Activated T-cell treated with anti-CD3 and anti-CD28 coated beads for 24 hours (primary cell): ENCODE measurements at places on chromosomes 6 and 20.

- DNase-seq, result no peak
These were observed 23.2 kb upstream of the RIN2 start for GRCh38 chr20:19734811-19735210.

DNA sequence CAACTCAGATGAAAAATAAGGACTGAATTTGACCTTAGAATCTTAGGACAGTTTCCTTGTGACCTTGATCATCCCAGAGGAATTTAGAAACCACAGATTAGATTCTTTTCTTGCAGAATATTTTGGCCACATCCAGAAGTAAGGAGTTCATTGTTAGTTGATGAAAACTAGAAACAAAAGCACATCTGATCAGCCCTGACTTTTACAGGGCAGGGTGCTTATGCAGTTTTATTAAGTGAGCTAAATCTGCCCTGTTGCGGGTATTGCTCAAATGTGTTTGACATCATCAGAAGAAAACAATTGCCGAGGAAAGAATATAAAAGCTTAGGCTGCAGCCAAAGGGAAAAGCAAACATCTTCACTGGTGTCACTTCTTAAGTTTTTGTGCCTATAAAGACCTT is 100.8 kb downstream of the MTFR2 start:
- DNase-seq, result no peak

DNA sequence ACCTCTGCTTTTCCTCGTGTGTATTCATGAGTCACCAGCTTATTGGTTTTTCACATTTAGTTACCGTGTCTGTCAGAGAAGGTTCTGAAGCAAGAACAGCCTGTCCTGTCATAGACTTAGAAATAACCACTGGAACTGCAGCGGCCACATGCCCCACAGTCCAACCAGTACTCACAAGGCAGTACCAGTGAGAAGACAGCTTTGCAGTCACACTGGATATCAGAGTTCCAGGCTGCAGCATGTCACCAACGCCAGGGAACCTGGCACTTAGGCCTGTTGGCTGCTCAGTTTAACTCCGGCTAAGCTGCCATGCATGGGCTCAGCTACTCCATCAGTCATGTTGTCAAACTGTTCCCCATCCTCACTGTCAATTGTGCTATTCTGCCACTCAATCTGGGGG is 40.1 kb downstream of the ADNP start:
- no peak for DNase-seq

DNA sequence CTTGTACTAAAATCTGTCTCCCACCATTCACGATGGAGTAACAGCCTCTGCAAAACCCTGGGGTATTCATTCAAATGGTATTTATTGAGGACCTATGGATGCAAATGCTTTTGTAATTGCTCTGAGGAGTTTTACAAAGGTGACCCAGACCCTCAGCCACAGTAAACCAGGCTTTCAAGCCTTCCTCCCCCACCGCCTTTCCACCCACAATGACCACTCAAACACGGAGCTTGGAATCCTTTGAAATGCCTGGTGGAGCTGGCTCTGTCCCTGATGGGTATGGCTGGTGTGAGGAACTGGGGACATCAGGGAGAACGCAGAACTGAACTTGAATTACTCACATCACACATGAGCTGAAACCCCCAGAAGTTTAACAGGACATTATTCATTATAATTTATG is 246.4 kb downstream of the CDH26 start:
- no peak for DNase-seq

- peak; percentile 24 for DNase-seq
These were observed 514 bp downstream of the TCFL5 start for GRCh38 chr20:62860924-62861691.

- no peak for DNase-seq
These were observed 130.5 kb downstream of the MYB start for GRCh38 chr6:135311446-135312200.

- DNase-seq, result no peak
These were observed 15.8 kb downstream of the TSPYL4 start for GRCh38 chr6:116238083-116238482.

GRCh38 chr6:48412656-48413055 is 301.7 kb upstream of the PTCHD4 start:
- DNase-seq, result no peak

DNA sequence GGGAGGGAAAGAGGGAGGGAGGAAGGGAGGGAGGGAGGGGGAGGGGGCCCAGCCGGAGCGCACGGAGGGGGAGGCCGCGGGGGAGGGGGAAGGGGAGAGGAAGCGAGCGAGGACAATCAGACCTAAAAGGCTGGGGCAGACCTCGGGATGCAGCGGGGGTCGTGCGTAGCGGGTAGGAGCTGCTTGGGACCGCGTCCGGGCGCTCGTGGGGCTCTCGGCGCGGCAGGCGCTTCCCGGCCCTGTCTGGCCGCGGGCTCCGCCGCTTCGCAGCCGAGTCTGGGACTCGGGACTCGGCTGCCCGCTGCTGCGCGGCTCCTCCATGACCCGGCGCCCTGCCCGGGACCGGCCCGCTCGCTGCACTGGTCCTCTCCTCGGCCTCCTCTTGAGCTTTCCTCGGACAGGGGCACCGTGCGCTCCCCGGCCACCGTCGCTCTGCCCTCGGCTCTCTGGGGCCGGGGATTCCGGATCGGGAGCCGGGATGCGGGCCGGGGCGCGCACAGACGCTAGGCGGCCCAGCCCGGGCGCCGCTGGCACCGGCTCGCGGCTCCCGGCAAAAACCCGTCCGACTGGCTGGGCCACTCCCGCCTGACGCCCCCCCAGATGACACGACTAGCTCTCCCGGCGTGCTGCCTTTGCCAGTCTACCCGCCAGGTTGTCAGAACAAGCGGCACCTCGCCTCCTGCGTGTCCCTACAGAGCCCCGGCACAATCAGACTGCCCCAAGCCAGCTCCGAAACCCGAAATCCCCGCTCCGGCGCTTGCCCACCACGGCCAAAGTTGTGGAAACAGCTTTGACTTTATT is 2.2 kb downstream of the TFAP2A start:
- no peak for DNase-seq

GRCh38 chr20:2408111-2408510 is 27.4 kb downstream of the TGM6 start:
- no peak for DNase-seq

- no peak for DNase-seq
These were observed 143.4 kb downstream of the DHX35 start for GRCh38 chr20:39105551-39105950.

GRCh38 chr6:149239573-149240209 is 77.8 kb upstream of the TAB2 start:
- DNase-seq, result no peak

DNA sequence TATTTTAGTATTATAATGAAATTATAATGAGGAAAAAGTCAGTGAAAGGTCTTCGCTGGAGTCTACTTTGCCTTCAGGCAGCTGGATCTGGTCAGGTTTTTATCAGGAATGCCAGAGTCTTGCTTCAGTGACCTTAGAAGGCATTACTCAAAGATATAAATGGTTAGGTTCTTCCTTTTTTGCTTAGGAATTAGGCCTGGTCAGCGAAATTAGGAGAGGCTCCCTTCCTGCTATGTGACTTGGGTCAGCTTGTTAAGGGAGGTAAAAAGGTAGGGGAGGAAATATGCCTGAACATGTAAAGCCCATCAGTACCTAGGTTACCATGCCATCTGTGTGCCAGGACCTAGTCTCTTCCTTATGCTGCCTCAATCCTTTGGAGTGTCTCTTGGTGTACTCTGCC is 115.1 kb downstream of the OTOR start:
- DNase-seq, result no peak

DNA sequence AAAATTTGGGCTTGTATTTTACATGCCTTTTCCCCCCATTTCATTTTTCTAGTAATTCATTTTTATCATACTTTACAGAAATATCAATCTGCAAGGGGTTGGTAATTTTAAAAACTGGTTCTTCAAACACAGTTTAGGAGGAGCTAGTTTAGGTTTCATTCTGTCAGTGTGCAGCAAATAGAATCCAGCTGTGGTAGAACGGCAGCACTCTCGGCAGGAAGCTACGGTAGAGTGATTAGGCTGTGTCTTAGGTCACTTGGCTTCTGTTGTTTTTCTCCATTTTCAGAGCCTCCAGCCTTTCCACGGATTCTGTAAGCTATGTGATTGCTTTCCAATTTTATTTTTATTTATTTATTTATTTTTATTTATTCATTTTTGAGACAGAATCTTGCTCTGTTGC is 32.7 kb downstream of the TLDC2 start:
- no peak for DNase-seq
